CD8-positive, alpha-beta memory T cell (primary cell): ENCODE measurements at places on chromosomes 4 and X. TPM values are rescaled to one million over a fixed set of nuclear protein-coding genes. Genes with fewer than 3 reads are reported as not detected.

- no peak overlapping the region for H3K27ac ChIP-seq
- no peaks in the 10 kb centered on the region for H3K4me1 ChIP-seq
- no peak overlapping the region for H3K4me3 ChIP-seq
- no peaks in the 10 kb centered on the region for H3K36me3 ChIP-seq
- H3K27me3 ChIP-seq: no peaks in the 10 kb centered on the region
Observed at GRCh38 chr4:182394181-182394580, 151.0 kb downstream of the TENM3 start.

DNA sequence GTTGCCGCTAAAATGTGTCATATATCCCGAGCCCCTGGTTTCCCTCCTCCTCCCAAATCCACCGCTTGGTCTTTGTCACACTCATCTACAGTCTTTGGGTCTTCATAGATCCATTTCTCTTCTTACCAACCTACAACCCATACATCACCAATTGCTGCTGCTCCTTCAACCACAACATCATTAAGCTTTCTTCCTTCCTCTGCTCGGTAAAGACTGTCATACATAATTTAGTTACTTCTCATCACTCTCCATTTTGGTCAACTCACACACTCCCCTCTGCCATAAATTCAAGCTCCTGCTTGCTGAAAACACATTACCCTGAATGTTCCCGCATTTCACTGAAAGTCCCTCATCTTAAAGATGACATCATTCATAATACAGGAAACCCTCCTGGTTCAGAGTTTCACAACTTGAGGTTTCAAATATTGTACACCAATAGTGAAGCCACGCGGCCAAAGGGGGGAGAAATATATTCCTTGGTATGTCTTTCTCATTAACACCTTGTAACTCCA is 1.7 kb upstream of the DCTD start:
- no peaks in the 10 kb centered on the region for H3K27me3 ChIP-seq
- H3K36me3 ChIP-seq: no peaks in the 10 kb centered on the region
- peak; percentile 22 for DNase-seq
- peak overlapping the region; percentile 95 for H3K27ac ChIP-seq
- H3K4me3 ChIP-seq: no peak overlapping the region

DNA sequence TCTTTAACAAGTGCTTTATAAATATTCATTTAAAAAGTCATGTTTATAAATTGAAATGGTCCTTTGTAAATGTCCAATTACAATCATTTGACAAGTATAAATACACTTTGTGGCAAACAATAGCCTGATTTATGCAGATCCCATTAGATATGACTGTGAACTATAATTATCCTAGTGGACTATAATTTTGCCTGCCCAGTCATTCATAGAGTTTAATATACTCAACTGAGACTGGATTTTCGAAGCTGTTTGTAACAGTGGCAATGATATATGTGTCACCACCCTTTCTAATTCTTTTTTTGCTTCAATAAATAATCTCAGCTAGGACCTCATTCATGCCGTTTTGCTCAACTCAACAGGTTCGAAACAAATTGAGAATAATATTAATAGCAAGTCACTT is 732.0 kb downstream of the PCDH18 start:
- DNase-seq: no peak
- no peaks in the 10 kb centered on the region for H3K4me1 ChIP-seq
- H3K36me3 ChIP-seq: no peaks in the 10 kb centered on the region
- no peak overlapping the region for H3K4me3 ChIP-seq
- H3K27me3 ChIP-seq: no peaks in the 10 kb centered on the region

GRCh38 chrX:110491846-110492620 is 133.4 kb downstream of the RTL9 start:
- no peaks in the 10 kb centered on the region for H3K4me1 ChIP-seq
- no peaks in the 10 kb centered on the region for H3K36me3 ChIP-seq
- no peak for DNase-seq
- no peaks in the 10 kb centered on the region for H3K27me3 ChIP-seq
- no peak overlapping the region for H3K27ac ChIP-seq

The NSG1 gene
- total RNA-seq: 15.1 TPM

DNA sequence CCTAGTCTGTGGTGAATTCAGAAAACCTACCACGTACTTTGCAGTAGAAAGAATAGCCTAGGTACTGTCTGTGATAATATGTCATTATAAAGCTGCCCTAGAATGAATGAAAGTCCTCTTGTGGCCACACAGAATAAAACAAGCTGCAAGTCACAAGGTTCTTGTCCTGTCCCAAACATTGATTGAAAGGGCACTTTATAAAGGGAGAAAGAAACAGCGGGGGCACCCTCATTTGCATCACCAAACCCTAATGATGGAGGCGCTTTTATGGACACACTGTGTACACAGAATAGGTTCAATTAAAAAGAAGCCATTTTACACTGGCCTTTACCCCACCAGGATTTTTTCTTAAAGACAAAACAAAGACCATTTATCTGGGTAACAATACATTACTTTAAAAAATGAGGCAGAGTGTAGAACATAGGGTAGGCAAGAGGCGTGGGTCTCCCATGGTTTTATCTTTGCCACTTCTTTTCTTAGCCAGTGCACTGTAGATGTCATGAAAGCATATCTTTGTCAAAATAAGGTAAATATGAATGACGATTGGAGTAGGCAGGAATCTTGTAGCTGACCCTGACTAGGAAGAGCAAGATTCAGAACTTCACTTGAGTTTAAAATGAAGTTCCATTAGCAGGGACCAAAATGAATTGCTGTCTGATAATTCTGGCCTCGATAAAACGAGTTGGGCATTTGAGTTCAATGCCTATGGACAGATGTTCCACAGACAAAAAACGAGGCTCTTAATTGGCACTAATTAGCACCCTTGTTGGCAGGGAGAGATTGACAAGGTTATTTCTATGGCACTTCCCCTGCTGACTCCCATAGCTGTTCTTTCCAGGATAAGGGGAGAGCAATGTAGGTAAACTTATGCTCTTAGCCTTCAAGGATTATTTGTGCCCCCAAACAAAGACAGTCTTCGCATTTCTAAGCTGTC is 365.1 kb downstream of the AFF2 start:
- no peak for DNase-seq
- no peaks in the 10 kb centered on the region for H3K36me3 ChIP-seq
- no peaks in the 10 kb centered on the region for H3K4me1 ChIP-seq
- H3K27ac ChIP-seq: no peak overlapping the region

DNA sequence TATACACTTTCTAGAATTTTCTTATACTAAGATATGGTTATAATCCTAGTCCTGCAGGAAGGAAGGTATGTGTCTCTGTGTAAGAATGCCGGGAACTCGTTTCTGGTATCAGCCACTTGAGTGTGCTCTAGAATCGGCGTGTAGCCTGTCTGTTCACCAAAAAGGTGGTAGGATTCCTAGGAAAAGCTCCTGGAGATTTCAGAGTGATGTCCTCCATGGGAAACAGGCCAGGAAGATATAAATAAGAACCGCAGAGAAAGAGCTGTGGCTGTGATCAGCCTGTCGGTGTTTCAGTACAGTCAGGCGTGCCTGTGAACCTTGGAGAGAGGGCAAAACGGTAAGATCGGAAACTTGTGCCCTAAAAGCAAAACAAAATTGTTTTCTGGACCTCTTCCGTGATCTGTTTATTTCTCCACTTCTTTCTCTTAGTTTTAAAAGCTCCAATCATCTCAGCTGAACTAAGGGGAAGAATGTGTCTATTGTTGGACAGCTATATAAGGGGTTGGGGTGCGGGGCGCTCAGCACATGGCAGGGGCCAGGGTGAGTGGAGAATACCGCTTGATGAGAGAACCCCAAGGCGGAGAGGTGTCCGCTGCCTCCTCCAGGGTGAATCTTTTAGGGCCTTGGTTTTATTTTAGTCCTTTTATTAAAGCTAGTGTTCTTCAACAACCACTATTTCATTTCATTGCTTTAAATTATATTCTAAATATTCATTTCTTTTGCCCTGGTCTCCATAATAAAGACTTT is 303.8 kb upstream of the TENM3 start:
- no peak overlapping the region for H3K4me3 ChIP-seq
- H3K27me3 ChIP-seq: no peaks in the 10 kb centered on the region
- no peaks in the 10 kb centered on the region for H3K36me3 ChIP-seq
- H3K4me1 ChIP-seq: no peaks in the 10 kb centered on the region
- H3K27ac ChIP-seq: no peak overlapping the region
- DNase-seq: no peak
